Ascending aorta (tissue), 2 donors: ENCODE measurements at places on chromosomes 12 and 14. TPM values are rescaled to one million over a fixed set of nuclear protein-coding genes. Genes with fewer than 3 reads are reported as not detected.

GRCh38 chr14:106506881-106507305 lies 980.5 kb downstream of the TMEM121 start:
- DNase-seq: no peak

DNA sequence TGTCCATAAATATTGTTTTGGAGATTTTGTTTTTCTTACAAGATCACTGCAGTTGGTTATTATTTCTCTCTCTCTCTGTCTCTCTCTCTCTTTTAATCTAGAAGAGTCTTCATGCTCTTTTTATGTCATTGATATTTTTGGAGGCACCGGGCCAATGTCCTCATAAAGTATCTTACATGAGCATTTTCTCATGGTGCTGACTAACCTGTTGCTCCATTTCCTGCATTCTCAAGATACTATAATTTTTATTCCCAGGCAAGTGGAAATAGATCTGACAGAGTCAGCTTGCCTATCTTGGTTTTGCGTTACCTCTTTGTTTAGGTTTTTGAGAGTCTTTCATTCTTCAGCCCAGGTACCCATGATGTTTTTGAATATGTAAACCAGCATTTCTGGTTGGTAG lies 938.8 kb upstream of the FBXO33 start:
- no peak for DNase-seq

- no peak for DNase-seq
Measured at GRCh38 chr12:107649661-107650061, 35.9 kb upstream of the PWP1 start.

- no peak for DNase-seq
Measured at GRCh38 chr12:95532851-95533250, 18.4 kb downstream of the USP44 start.

DNA sequence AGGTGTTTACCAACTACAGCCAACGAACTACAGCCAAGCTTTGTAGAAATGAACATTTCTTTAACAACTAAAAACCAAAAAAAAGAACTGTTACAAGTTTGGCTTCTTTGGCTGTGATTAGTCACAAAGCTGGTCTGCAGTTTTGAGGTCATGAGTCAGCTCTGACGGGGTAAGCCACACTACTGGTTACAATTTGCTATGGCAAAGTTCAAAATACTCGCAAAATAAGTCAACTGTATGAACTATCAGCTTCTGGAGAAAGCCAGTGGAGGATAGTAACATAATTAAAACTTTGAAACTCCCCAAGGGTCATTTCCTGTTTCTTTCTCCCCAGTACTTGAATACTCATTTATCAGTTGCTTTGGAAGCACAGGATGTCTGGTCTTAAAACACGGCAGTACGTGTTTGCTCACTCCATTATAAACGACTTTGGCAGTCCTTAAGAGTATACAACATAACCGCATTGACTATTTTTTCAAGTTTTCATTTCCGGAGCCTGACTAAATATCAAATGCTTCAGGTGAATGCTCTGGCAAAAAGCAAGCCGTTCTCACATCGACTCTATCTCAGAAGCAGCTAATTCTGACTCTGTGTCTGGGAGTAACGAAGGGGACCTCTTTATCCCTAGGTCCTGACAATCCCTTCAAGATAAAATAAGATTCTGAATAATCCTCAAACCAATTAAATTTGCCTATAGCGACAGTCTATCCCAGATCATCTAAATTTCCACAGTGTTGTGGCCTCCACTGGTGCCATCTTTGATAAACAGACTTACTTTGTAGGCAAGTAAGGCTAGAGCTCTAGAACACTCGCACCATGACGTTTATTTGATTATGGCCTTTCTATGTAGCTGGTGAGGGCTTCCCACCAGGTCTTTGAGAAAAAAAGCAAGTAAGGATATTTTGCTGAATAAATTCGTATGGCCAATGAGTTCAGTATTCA lies 10.6 kb downstream of the PHLDA1 start:
- no peak for DNase-seq

DNA sequence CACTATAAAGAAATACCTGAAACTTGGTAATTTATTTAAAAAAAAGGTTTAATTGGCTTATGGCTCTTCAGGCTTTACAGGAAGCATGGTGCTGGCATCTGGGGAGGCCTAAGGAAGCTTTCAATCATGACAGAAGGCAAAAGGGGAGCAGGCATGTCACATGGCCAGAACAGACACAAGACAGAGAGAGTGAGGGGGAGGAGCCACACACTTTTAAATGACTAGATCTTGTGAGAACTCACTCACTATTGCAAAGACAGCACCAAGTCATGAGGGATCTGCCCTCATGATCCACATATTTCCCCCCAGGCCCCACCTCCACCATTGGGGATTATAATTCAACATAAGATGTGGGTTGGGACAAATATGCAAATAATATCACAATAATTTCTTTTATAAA lies 355.6 kb downstream of the DAD1 start:
- DNase-seq: no peak

DNA sequence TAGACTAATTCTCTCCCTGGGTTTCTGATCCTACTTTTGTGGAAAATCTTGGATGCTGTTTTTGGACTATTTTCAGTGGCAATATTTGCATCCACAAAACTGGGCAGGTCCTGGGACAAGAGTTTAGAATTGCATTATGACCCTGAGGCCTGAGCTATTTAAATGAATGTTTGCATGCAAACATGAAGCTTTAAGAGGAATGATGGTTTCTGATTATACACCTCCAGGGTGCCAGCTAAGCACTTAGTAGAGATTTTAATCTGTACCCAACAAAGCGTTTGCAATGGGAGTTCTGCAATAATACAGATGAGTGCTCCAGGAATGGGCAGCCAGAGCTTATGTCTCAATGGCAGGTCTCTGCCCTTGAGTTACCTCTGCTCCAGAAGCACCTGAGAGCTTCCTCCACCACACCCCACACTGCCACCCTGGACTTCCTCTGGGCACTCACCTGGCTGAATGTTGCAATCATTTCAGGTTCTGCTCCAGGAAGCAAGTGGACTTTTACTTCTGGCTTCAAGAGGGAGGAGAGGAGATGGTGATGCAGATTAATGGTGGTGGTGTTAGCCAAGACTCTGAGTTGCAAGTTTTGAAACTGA lies 6.0 kb upstream of the SPTLC2 start:
- DNase-seq: no peak

- no peak for DNase-seq
Measured at GRCh38 chr12:113086249-113087164, 30.0 kb downstream of the DTX1 start.

GRCh38 chr12:92261071-92261470 lies 115.4 kb upstream of the BTG1 start:
- no peak for DNase-seq

DNA sequence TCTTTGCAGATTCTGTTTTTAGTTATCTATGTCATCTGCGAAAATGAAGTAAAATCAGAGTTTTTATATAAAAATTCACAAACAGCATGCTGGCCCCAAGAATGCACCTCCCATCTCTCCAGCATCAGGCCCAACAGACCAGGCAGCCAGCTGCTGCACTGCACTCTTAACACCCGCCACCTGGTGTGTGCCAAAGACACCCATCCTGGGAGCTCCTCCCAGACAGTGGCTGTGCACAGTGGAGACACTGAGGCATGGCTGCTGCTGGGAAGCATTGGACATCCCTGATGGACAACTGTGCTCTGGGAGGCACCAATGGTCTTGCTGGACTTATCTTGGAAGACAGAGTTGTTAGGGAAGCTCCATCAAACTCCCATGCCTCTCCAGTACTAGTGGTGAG lies 817.2 kb downstream of the TMEM121 start:
- no peak for DNase-seq

The SLC39A2 gene
- total RNA-seq: not detected

The SLC5A8 gene
- 0.11 TPM for total RNA-seq

The ACVRL1 gene
- total RNA-seq: 308 TPM

The WSB2 gene
- 68.6 TPM for total RNA-seq

The MEG3 gene
- total RNA-seq: 105 TPM
